ENCODE measurements at places on chromosomes 2 and 18. TPM values are rescaled to one million over a fixed set of nuclear protein-coding genes. Genes with fewer than 3 reads are reported as not detected.

REEP1 gene
- polyA plus RNA-seq = not detected

- H3K36me3 ChIP-seq = no peaks in the 10 kb centered on the region
- no peaks in the 10 kb centered on the region for H3K27me3 ChIP-seq
- no peak overlapping the region for H3K4me3 ChIP-seq
- DNase-seq = peak; percentile 20
- H3K4me1 ChIP-seq = no peaks in the 10 kb centered on the region
Measured at GRCh38 chr2:64626963-64627760, 26.6 kb downstream of the SERTAD2 start.

GRHL1 gene
- 0.12 TPM for polyA plus RNA-seq

- H3K4me1 ChIP-seq = no peaks in the 10 kb centered on the region
- no peaks in the 10 kb centered on the region for H3K36me3 ChIP-seq
- H3K27me3 ChIP-seq = no peaks in the 10 kb centered on the region
- H3K4me3 ChIP-seq = no peak overlapping the region
- H3K27ac ChIP-seq = no peak overlapping the region
Measured at GRCh38 chr2:217271813-217272212, 411.9 kb upstream of the TNP1 start.

GATA6 gene
- polyA plus RNA-seq = 0.32 TPM

RAPGEF4 gene
- not detected for polyA plus RNA-seq

LIMS2 gene
- polyA plus RNA-seq = 3.1 TPM

ALLC gene
- polyA plus RNA-seq = not detected

PCARE gene
- polyA plus RNA-seq = not detected

GRCh38 chr2:207901401-207901800 lies 123.9 kb downstream of the PLEKHM3 start:
- no peaks in the 10 kb centered on the region for H3K4me1 ChIP-seq
- no peak overlapping the region for H3K27ac ChIP-seq
- no peaks in the 10 kb centered on the region for H3K27me3 ChIP-seq
- DNase-seq = no peak
- no peaks in the 10 kb centered on the region for H3K36me3 ChIP-seq

- H3K4me1 ChIP-seq = no peaks in the 10 kb centered on the region
- DNase-seq = no peak
- H3K27ac ChIP-seq = no peak overlapping the region
Measured at GRCh38 chr2:160566717-160567116, 73.1 kb upstream of the RBMS1 start.

STON1 gene
- 0.28 TPM for polyA plus RNA-seq

BMP10 gene
- polyA plus RNA-seq = not detected

DNA sequence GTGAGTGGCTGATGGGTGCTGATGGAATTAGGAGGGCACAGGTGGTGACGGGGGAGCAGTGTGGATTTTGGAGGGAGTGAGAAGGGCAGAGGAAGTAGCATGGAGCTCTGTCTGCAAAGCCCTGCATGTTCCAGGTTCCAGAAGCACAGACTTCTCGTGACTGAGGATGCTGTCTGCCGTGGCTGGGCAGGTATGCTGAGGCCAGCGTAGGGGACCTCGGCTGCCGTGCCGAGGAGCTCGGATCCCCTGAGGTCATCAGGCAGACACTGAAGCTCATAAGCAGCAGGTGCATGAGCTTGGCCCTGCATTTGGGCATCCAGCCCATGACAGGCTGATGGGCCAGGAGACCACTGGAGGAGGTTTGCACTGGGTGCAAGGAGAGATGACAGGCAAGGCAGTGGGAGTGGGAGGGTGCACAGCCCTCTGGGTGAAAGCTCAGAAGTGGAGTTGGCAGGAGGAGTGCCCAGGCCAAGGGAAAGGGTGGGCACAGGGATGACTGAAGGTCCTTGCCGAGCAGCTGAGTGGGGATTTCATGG lies 215.3 kb downstream of the SH3RF3 start:
- no peak overlapping the region for H3K4me3 ChIP-seq
- no peak for DNase-seq
- peaks cover 19% of the 10 kb centered on the region for H3K4me1 ChIP-seq
- no peaks in the 10 kb centered on the region for H3K27me3 ChIP-seq
- H3K27ac ChIP-seq = no peak overlapping the region
- H3K36me3 ChIP-seq = no peaks in the 10 kb centered on the region

FOXD4L1 gene
- not detected for polyA plus RNA-seq

DNA sequence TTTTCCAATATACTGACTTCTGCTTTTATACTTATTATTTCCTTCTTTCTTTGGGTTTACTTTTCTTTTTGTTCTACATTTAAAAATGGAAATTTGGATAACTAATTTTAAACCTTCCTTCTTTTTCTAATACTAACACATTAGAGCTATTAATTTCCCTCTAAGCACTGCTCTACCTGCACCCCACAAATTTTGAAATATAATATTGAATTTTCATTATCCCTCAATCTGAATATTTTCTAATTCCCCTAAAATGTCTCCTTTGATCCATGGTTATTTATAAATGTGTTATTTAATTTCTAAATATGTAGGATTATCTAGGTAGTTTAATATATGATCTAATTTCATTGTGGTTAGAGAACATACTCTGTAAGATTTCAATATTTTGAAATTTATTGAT lies 63.4 kb upstream of the LGALSL start:
- DNase-seq = no peak
- no peaks in the 10 kb centered on the region for H3K27me3 ChIP-seq
- H3K36me3 ChIP-seq = no peaks in the 10 kb centered on the region
- no peaks in the 10 kb centered on the region for H3K4me1 ChIP-seq

DNA sequence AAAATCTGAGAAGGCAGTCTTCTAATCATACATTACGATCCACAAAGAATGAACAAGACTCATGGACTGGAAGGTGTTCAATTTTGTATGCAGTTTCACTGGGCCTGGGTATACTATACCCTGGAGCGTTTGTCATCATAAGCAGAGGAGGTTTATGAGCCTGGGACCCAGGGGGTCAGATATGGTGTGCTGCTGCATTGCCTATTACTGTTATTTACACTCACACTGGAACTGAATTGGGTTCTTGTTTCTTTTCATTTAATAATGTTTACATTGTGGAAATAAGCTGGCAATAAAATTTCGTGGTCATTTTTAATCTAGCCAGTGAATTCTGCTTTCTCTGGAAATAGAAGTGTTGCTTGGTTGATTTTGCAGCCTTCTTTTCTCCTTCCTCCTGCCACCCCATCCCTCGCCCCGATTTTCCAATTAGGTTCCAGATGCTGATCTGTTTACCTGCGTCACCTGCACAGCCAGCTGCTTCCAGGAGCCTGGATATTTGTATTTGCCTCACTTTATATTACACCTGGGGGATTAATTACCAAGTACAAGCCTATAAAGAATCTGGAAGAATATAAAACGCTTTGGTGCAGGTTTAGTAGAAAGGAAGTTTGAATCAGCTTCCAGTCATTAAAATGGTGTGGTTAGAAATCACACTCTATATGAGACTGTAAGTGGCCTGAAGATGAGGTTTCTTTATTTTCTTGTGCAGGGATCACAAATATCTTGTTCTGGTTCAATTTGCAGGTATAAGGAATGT lies 234.4 kb downstream of the SOCS6 start:
- H3K27me3 ChIP-seq = no peaks in the 10 kb centered on the region
- H3K4me3 ChIP-seq = no peak overlapping the region
- no peaks in the 10 kb centered on the region for H3K36me3 ChIP-seq
- H3K4me1 ChIP-seq = no peaks in the 10 kb centered on the region
- no peak for DNase-seq
- no peak overlapping the region for H3K27ac ChIP-seq

GRCh38 chr2:221568299-221568698 lies 3.8 kb downstream of the EPHA4 start:
- no peak for DNase-seq
- H3K27ac ChIP-seq = no peak overlapping the region
- peaks cover 12% of the 10 kb centered on the region for H3K4me1 ChIP-seq
- no peaks in the 10 kb centered on the region for H3K36me3 ChIP-seq
- H3K4me3 ChIP-seq = no peak overlapping the region

DNA sequence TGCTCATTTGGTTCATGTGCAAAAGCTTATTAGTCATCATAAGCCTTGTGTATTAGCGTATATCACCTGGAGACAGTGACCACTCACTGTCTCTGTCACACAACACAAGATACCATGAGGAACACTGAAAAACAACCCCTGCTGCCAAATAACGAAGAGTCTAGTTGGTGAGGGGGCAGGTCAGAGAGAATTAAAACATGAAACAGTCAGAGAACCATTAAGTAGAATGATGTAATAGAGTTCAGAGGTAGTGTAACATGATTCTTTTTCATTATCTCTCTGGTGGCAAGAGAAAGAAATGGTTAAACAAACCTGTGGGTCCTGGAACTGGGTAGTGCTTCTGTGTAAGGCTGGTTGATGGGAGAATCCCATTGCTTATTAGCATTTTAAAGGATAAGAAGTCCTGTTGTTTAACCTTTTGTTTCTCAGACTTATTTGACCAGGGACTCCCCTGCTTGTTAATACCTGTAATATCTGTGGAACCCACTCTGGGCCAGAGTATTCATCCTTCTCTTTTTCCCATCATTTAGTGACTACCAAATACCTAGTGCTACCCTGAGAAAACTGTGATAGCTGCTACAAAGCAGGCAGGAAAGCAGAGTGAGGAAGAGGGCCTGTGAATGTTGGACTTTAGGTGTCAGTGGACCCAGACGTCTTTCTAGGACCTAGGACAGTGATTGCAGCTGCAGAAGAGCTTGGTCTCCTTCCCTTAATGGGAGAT lies 38.0 kb downstream of the PTRHD1 start:
- H3K36me3 ChIP-seq = peaks cover 18% of the 10 kb centered on the region
- H3K4me1 ChIP-seq = no peaks in the 10 kb centered on the region
- no peak overlapping the region for H3K4me3 ChIP-seq
- no peaks in the 10 kb centered on the region for H3K27me3 ChIP-seq

- DNase-seq = no peak
- no peaks in the 10 kb centered on the region for H3K36me3 ChIP-seq
- H3K27ac ChIP-seq = no peak overlapping the region
- no peaks in the 10 kb centered on the region for H3K4me1 ChIP-seq
Measured at GRCh38 chr18:70036771-70037347, 89.2 kb upstream of the CD226 start.

MATN3 gene
- not detected for polyA plus RNA-seq

REG3A gene
- not detected for polyA plus RNA-seq

ZSWIM2 gene
- not detected for polyA plus RNA-seq

GRCh38 chr18:68427951-68428401 lies 286.9 kb downstream of the TMX3 start:
- no peaks in the 10 kb centered on the region for H3K36me3 ChIP-seq
- H3K4me3 ChIP-seq = no peak overlapping the region
- no peaks in the 10 kb centered on the region for H3K4me1 ChIP-seq
- DNase-seq = no peak
- H3K27me3 ChIP-seq = no peaks in the 10 kb centered on the region

DNA sequence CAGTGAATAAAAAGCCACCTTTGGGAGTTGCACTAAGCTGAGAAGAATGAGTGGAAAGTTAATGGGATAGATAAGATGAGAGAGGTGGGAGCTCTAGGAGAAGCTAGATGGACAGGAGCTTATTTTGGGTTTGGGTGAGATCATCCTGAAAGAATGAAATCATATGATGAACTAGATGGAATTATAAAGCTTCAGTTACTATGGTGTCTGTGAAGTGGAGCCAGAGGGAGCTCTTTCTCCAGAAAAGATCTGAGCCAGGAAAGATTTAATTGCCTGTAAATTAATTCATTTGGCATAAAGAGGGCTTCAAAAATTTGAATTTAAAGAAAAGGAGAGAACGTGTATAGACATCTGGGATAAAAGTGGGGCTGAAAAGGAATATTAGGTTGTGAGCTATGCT lies 10.3 kb downstream of the DNAH6 start:
- H3K27me3 ChIP-seq = no peaks in the 10 kb centered on the region
- no peak overlapping the region for H3K27ac ChIP-seq
- peaks cover 13% of the 10 kb centered on the region for H3K4me1 ChIP-seq
- H3K4me3 ChIP-seq = no peak overlapping the region
- no peak for DNase-seq

LCT gene
- not detected for polyA plus RNA-seq

DNA sequence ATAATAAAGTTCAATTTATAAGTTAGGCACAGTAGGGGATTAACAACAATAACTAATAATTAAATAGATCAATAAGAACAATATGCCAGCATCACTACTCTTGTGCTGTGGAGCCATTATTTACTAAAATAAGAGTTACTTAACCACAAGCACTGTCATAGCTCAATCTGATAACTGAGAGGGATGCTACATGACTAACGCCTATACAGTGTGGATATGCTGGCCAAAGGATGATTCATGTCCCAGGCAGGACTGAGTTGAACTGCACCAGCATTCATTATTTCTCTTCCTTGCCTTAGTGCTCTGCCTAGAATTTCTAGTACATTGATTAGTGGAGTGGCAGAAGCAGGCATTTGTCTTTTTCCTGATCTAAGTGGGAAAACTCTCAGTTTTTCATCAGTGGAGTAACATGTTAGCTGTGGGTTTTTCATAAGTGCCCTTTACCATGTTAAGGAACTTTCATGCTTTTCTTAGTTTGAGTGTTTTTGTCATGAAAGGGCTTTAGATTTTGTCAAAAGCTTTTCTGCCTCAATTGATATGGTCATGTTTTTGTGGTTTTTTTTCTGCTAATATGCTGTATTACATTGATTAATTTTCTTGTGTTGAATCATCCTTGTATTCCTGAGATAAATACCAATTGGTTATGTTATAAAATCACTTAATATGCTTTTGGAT lies 21.7 kb downstream of the KIAA1328 start:
- no peak overlapping the region for H3K4me3 ChIP-seq
- H3K36me3 ChIP-seq = no peaks in the 10 kb centered on the region
- no peak overlapping the region for H3K27ac ChIP-seq

DNA sequence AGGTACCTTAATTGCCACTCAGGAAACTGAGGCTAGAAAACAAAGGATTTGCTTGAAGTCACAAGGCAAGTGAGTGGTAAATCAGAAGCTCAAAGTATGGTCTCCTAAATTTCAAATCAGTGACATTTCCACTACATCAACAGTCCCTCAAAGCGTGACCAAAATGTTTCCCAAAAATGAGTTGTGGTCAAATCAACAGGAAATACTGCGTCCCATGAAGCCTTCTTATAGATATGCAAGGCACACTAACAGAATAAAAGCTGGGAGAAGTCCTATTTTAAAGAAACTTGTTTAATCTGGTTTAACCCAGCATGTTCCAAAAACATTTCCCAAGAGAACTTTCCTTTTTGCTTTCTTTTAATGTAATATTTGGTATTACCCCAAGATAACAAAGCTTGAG lies 249.4 kb downstream of the EXOC6B start:
- H3K4me1 ChIP-seq = no peaks in the 10 kb centered on the region
- no peaks in the 10 kb centered on the region for H3K36me3 ChIP-seq
- H3K27ac ChIP-seq = no peak overlapping the region
- DNase-seq = no peak
- H3K27me3 ChIP-seq = no peaks in the 10 kb centered on the region

- H3K36me3 ChIP-seq = no peaks in the 10 kb centered on the region
- no peaks in the 10 kb centered on the region for H3K4me1 ChIP-seq
Measured at GRCh38 chr2:149290662-149291061, 39.7 kb upstream of the LYPD6 start.

COMMD1 gene
- polyA plus RNA-seq = 54.6 TPM

GRCh38 chr2:61660511-61661388 lies 122.6 kb upstream of the XPO1 start:
- peaks cover 14% of the 10 kb centered on the region for H3K4me1 ChIP-seq
- DNase-seq = no peak
- no peak overlapping the region for H3K27ac ChIP-seq
- no peak overlapping the region for H3K4me3 ChIP-seq

DNA sequence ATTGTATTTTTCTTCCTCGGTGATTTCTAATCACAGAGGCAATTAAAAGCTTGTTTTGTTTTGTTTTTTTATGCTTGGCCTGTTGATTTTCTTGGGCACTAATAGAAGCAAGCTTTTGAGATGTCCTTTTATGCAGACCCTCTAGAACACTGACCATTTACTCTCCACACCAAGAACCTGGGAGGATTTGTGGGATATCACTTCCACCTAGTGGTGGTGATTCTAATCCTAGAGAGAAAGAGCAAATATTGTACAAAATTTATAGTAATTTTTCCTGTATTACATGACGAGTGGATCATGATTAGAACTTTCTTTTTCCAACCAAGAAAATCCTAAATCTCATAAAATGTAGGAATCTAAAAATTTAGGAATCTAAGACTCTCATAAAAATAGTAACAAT lies 23.4 kb downstream of the NEMP2 start:
- no peak overlapping the region for H3K4me3 ChIP-seq
- no peak for DNase-seq
- no peak overlapping the region for H3K27ac ChIP-seq

All from CD8-positive, alpha-beta memory T cell (primary cell).